ENCODE measurements at places on chromosomes 2 and 18. TPM values are rescaled to one million over a fixed set of nuclear protein-coding genes. Genes with fewer than 3 reads are reported as not detected.

The ALPI gene
- total RNA-seq, result not detected

GRCh38 chr2:102837626-102838198 is 75.9 kb downstream of the TMEM182 start:
- DNase-seq, result no peak

The OSGEPL1 gene
- total RNA-seq, result 15.5 TPM

- no peak for DNase-seq
Observed at GRCh38 chr2:2173633-2174032, 157.4 kb downstream of the MYT1L start.

- no peak for DNase-seq
Observed at GRCh38 chr18:55515214-55515613, 72.8 kb downstream of the TCF4 start.

The BOD1L2 gene
- not detected for total RNA-seq

- no peak for DNase-seq
Observed at GRCh38 chr2:68807821-68808266, 63.4 kb downstream of the BMP10 start.

GRCh38 chr18:68778280-68778886 is 19.5 kb upstream of the CCDC102B start:
- DNase-seq, result no peak

DNA sequence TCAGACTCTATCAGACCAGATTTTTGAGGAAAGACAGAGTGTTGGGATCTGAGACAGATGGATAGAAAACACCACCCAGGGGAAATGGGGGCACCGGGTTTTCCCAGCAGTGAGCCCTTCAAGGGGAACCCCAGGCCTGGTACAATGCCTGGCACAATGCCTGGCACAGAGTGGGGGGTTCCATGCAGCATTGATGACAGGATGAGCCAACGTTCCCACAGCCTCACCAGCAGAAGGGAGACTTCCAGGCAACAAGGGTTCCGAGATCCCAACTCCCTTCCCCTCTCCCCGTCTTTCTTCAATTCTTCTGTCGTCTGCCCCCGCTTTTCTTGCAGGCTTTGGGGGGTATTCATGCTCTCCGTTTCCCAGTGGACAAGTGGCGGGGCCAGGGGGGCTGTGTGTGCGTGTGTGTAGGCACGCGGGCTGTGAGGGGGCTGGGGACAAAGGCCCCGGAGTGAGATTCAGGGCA is 132.1 kb upstream of the HAAO start:
- DNase-seq, result no peak

Data from activated naive CD8-positive, alpha-beta T cell treated with anti-CD3 and anti-CD28 coated beads, Interleukin-2, amount 10 ng/mL, durations not matched to agents 7 days and 5 days (primary cell).